EL (cell line): ENCODE measurements at places on chromosomes 7 and 10.

DNA sequence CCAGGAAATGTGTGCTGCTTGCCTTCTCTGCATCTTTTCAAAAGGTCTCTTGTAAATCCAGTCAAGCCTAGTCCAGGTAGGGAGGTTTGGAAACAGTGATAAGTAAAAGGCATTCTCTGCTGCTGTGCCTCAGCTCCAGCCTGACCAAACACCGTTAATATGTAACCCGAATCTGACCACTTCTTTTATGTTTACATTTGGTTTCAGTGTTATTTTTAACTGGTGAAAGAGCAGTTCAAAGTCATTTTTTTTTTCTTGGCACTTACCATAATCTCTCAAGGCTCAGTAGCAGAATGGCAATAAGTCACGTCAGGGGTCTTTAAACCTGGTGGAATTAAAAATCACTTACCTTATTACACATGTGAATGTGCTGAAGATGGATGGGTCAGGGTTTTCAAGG lies 216.8 kb downstream of the PTEN start:
- no peak for DNase-seq

- DNase-seq, result no peak
Measured at GRCh38 chr10:129719889-129720590, 244.0 kb downstream of the EBF3 start.

DNA sequence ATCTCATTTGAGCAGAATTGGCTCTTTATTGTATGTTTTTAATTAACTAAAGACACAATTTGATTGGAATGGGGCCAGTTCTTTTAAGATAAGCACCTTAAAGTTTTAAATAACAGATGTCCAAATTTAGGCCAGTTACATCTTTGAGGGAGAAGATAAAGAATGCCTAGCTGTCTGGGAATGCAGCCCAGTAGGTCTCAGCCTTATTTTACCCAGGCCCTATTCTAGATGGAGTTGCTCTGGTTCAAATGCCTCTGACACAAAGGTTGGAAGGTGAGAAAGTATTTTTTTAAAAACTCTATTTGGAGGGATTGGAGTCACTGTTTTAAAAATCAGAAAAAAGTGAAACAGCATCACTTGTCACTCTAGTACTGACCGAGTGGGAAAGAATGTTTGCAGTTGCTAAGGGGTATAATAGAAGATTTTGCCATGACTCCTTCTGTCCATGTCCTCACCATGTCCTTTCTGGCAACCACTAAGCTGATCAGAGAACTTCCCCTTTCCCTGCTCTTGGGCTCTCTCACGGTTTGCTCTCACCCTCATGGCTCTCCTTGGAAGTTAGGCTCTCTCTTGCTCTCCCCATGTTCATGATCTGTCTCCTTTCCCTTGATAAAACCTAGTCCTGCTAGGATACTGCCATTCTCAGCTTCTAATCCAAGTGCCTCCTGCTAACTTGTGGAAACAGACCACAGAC lies 238.2 kb upstream of the AGK start:
- DNase-seq, result no peak

- peak; percentile 47 for DNase-seq
Measured at GRCh38 chr10:63720072-63720537, 198.9 kb downstream of the REEP3 start.
